ENCODE measurements at places on chromosomes 13 and 19. TPM values are rescaled to one million over a fixed set of nuclear protein-coding genes. Genes with fewer than 3 reads are reported as not detected.
A peak's percentile ranks its signal among the peaks of the same experiment; 100 is the strongest.

DNA sequence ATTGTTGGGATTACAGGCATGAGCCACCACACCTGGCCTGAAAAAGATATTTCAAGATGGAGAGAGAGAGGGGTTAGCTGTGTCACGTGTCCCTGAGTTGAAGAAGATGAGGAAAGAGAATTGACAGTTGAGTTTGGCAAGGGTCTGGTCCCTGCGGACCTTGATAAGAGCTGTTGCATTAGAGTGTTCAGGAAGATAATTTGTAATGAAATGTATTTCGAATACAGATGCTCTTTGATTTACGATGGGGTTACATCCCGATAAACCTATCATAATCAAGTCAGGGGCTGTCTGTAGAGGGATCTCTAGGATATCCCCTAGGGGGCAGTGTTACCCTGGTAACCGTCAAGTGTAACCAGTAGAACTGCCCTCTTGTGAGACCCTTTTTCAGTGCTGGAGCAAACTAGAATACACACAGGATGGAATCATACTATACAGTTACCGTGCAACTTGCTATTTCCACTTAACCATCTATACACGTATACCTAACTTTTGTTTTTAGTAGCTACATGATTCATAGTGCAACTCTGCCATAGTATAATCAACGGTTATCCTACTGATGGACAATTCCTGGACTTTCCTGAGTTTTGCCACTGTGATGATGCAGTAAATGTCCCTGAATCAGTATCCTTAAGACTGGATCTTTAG is 1.5 kb upstream of the ELOF1 start:
- H3K4me3 ChIP-seq: no peak overlapping the region
- H3K27me3 ChIP-seq: no peaks in the 10 kb centered on the region
- H3K36me3 ChIP-seq: peaks cover 18% of the 10 kb centered on the region
- peak overlapping the region; percentile 46 for H3K27ac ChIP-seq

DNA sequence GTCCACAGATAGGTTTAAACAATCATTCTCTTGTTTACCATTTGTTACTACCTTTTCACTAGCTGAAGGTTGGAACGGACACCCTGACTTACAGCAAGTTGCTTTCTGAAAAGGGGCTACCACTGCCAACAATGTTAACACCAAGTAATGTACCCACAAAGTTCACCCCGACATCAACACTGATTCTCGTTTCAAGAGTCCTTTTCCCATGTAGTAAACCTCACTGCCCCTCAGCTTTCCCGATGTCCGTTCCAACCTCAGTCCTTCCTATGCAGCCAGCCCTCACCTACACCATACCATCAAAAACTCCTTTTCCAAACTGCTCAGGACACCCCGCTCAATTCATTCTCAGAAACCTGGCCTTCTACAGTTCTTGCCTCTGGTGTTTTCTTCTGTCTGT is 29.0 kb downstream of the PEG3 start:
- H3K36me3 ChIP-seq: no peaks in the 10 kb centered on the region
- DNase-seq: no peak
- H3K27ac ChIP-seq: no peak overlapping the region
- H3K4me1 ChIP-seq: no peaks in the 10 kb centered on the region
- H3K4me3 ChIP-seq: no peak overlapping the region

DNA sequence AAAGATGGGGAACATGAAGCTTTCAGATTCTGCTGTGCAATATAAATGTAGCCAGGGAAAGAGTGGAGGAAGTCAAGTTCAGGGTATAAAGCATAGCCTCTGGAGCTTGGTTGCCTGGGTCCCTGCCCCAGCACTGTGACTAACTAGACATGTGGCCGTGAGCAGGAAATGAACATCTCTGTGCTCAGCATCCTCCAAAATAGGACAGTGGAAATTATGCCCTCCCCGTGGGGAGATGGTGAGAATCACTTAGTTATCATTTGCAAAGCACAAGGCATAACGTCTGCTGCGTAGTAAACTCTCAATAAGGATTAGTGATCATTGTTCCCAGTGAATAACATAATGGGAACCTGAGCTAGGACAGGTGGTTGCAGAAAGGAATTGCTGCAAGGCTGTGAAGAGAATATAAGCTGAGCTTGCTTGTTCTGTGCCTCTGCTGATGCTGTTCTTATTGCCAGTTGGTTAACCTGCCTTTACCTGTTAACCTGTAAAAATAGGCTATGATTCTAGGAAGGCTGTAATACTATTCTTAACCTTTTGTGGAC is 441.0 kb downstream of the COG6 start:
- no peak overlapping the region for H3K4me3 ChIP-seq
- DNase-seq: no peak
- no peak overlapping the region for H3K27ac ChIP-seq

KIR3DL2 gene
- total RNA-seq: 1.4 TPM

DNA sequence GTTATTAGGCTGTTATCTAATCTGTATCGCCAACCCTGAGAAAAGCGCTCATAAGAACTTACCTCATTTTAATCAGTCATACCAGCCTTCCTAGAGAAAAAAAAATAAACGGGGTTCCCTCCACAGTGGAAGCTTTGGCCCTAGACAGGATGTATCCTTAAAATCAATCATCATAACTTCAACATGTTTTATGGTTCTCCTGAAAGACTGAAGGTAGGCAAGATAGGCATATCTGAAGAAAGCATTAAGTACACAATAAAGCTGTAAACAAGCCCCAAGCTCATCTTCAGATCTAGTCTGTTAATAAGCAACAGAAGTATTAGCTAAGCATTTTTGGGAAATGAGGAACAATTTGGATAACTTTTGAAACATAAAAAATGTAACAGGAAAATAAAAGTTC is 18.7 kb upstream of the SERP2 start:
- no peak overlapping the region for H3K27ac ChIP-seq
- DNase-seq: no peak
- no peaks in the 10 kb centered on the region for H3K4me1 ChIP-seq
- H3K36me3 ChIP-seq: no peaks in the 10 kb centered on the region

PLIN5 gene
- total RNA-seq: 17.9 TPM

- H3K27me3 ChIP-seq: no peaks in the 10 kb centered on the region
- no peak overlapping the region for H3K27ac ChIP-seq
- no peak overlapping the region for H3K4me3 ChIP-seq
- no peak for DNase-seq
- no peaks in the 10 kb centered on the region for H3K36me3 ChIP-seq
Observed at GRCh38 chr13:49424011-49424560, 19.8 kb downstream of the CAB39L start.

DAND5 gene
- total RNA-seq: not detected
